Lung (tissue), 17 donors: ENCODE measurements at places on chromosomes 5 and 9. TPM values are rescaled to one million over a fixed set of nuclear protein-coding genes. Genes with fewer than 3 reads are reported as not detected.

GRCh38 chr5:158877124-158877581, 222.6 kb downstream of the EBF1 start:
- no peak for DNase-seq

GRCh38 chr9:81522716-81523551, 166.4 kb downstream of the TLE1 start:
- DNase-seq = peak; percentile 34

GRCh38 chr5:151078490-151079262, 2.2 kb downstream of the TNIP1 start:
- no peak for DNase-seq

DNA sequence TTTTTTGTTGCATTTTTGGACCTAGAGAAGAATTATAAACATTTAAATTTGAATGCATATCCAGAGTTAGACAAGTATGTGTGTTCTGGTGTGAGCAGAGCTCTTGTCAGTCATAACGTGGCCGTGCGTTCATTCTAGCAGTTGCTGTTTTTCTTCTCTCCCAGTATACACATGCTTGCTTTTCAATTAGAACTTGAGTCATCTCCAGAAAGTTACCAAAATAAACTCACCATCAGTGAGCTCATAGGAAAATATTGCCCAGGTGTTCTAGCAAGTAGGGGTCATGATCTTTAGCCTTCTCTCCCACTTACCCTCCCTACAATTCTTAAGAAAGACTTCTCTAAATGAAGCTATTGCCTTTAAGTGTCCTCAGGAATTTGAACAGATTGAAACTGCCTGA, 247.5 kb upstream of the TUT7 start:
- no peak for DNase-seq

DNA sequence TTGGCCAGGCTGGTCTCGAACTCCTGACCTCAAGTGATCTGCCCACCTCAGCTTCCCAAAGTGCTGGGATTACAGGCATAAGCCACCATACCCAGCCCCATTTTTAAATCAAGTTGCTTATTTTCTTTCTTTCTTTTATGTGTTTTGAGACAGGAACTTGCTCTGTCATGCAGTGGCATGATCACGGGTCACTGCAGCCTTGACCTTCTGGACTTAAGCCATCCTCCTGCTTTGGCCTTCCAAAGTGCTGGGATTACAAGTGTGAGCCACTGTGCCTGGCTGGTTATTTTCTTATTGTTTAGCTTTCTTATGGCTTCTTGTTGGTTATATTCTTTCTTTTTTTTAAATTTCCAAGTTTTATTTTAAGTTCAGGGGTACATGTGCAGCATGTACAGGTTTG, 79.7 kb upstream of the C5orf63 start:
- DNase-seq = no peak

- DNase-seq = no peak
Observed at GRCh38 chr5:98880151-98880550, 48.7 kb downstream of the CHD1 start.

DNA sequence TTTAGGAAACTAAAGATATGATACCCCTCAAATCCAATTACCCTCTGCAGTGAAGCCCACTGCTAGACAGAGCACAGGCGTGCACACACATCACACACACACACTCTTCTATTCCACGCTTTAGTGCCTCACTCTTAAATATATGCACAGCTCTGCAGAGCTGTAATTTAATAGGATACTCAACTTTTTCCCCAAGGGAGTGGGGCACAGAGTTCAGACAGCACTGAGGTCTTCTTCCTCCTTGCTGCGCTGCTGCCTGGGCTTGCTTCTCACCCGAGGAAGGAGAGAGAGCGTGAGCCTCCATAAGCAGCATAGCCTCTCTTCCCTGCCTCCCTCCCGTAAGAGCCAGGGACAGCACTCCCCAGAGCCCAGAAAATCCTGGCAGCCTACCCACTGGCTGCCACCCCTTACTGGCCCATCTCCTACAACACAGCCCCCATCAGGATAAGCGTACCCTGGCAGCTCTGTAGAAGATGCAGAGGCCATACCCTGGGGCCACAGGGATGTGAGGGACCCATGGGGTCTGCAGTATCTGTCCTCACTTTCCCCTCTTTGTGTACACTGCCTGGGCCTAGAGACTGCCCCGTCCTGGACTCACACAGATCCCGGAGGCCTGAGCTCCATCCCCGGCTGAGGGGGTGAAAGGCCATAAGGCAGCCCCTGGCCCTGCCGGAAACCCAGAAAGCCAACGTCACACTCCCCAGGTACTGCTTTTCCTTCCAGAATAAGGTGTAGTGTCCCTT, 102.1 kb downstream of the C5orf15 start:
- DNase-seq = no peak

GRCh38 chr9:8188723-8189407, 389.3 kb upstream of the DMAC1 start:
- no peak for DNase-seq

GRCh38 chr9:76817489-76817888, 53.3 kb downstream of the PCA3 start:
- no peak for DNase-seq

DNA sequence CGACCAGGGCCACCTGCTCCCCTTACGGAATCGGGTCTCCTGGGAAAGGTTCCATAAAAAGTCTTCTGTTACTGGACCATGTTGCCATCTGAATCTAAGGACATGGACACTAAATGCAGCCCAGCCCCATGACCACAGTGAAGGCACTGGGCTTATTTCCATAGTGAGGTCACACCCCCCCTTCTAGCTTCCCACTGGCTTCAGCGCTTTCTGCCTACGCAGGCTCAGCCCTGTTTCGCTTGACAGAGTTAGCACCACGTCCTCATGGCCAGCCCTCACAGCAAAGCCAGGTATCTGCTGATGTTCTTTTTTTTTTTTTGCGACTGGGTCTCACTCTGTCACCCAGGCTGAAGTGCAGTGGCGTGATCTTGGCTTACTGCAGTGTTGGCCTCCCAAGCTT, 14.1 kb downstream of the UCK1 start:
- DNase-seq = no peak

DNA sequence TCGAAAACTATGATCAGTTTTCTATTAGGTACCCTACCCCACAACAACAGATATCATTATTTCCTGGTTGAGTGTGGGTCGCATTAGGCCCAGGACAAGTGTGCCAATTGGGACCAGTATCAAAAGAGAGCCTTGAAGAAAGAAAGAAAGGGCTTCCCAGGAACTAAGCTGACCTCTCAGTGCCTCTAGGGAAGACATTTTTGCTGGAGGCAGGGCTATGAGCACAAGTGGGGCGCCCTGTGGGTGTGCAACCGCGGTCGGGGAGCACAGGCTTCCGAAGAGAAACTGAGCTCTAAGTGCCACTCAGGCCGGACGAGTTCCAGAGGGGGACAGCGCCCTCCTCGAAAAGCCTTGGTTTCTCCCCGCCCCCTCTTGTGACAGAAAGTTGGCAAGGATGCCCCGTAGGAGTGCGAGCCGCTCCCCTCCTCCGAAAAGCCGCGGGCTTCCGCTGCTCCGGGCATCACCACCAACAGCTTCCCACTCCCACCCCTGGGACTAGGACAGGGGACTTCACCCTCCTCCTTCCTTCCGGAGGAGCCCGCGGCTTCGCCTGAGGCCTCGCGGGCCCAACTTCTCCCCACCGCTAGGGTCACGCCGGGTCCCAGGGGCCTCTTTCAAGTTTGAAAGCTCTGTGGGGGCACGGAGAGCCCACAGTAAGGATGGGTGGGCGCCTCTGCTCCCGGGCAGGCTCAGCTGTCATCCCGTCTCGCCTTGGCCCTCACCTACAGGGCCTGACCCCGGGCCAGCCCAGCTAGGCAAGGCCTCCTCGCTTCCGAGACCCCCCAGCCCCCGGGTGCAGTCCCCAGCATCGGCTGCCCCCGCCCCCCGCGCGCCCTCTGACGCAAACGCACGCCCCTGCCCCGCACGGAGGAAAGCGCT, 2.0 kb downstream of the NR2F1-AS1 start:
- peak; percentile 92 for DNase-seq

DNA sequence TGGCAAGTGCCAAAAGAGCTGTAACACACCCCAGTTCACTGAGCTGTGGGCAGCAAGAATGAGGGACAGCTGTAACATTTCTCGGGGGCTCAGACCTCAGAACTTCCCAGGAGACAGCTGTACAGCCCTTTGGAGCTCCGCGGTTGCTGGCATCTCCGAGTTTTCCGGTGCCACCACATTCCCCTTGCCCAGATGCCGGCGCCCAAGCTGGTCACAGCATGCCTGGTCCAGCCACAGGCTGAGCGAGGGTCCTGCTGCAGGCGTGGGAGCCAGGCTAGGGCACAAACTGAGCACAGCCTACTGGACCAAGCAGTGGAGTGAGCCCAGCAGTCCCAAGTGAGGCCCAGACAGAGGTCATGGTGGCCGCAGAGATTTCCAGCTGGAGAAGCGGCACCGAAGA, 797.7 kb upstream of the EDIL3 start:
- DNase-seq = no peak

DNA sequence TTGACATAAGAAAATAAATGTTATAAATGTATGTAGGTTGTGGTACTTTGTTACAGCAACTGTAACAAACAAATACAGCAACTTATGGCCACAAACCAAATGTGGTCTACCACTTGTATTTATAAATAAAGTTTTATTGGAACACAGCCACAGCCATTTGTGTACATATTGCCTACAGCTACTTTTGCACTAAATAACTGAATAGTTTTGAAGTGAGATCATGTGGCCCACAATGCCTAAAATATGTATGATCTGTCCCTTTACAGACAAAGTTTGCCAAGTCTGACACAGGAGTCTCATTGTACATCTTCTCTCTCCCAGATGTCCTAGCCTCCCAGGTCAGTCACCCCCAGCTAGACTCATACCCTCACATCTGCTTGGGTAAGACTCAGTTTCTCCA, 283.6 kb upstream of the PRDM9 start:
- no peak for DNase-seq

GRCh38 chr5:43305948-43306565, 7.2 kb downstream of the HMGCS1 start:
- DNase-seq = no peak

DNA sequence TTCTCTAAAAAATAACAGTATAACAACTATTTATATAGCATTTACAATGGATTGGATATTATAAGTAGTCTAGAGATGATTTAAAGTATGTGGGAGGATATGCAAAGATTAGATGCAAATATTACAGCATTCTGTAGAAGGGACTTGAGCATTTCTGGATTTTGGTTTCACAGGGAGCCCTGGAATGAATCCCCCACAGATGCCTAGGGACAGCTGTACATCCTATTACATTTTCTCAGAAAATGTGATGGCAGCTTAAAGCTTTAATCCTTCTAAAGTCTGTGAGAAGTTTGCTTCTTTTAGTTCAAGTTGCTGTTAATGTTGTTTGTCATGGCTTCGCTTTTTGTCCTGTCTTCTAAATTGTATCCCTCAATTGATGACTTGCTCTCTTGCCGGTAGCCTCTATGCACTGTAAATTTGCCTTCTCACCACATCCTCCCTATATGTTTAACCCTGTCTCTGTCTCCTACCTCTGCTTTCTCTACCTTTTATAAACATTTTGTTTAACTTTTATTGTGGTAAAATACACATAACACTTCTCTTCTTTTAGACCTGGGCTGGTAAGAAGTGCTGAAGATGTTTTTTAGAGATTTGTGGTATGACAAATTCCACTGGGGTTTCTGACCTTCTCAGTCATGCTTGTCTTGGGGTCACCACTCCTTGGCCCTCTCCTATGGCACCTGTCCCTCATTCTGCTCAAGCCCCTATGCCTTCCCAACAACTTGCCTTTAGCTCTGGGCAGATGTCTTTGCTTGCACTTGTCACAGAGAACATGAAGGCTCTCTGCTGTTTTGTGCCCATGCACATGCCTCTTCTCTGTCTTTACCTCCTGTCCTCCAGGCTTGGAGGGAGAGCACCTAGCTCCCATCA, 37.9 kb downstream of the LNPEP start:
- no peak for DNase-seq

GRCh38 chr5:1103093-1103492, 8.8 kb downstream of the SLC12A7 start:
- DNase-seq = no peak

- DNase-seq = no peak
Observed at GRCh38 chr9:23434654-23435053, 391.4 kb downstream of the ELAVL2 start.

- DNase-seq = no peak
Observed at GRCh38 chr9:105994970-105995369, 300.6 kb downstream of the TMEM38B start.

The KLHL9 gene
- 10.5 TPM for polyA plus RNA-seq

The SLC25A25 gene
- polyA plus RNA-seq = 27.9 TPM

The FGD3 gene
- polyA plus RNA-seq = 6.1 TPM

The TMEM38B gene
- polyA plus RNA-seq = 4.9 TPM

The CCDC152 gene
- polyA plus RNA-seq = 1.8 TPM

The FANCG gene
- 7.2 TPM for polyA plus RNA-seq

The SLC31A2 gene
- polyA plus RNA-seq = 63.6 TPM

The CHSY3 gene
- 0.41 TPM for polyA plus RNA-seq

The SLC6A19 gene
- not detected for polyA plus RNA-seq

The SLC36A3 gene
- not detected for polyA plus RNA-seq
